ENCODE measurements at places on chromosomes 16 and 17. TPM values are rescaled to one million over a fixed set of nuclear protein-coding genes. Genes with fewer than 3 reads are reported as not detected.
A peak's percentile ranks its signal among the peaks of the same experiment; 100 is the strongest.

DNA sequence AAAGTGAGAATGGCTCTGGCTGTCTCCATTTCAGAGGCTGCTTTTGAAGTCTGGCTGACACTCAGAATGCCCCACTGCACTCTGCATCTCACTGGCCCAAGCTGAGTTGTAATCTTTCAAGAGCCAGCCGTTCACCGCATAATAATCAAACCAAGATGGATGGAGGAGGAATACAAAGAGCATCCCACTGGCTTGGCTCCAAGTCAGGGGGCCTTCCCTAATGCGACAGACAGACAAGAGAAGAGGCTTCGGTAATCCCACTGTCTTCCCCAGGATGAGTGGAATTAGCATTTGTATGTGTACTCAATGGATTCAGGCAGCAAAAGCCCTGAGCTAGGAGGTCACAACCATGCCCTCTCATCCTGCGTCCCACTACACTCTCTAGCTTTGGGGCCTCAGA lies 68.0 kb downstream of the CBLN1 start:
- no peak for DNase-seq

- no peak for DNase-seq
Observed at GRCh38 chr17:43309505-43310332, 75.9 kb upstream of the RNU2-1 start.

GRCh38 chr16:78705694-78706093 lies 606.2 kb downstream of the WWOX start:
- peak; percentile 13 for DNase-seq

- DNase-seq, result no peak
Observed at GRCh38 chr16:62889097-62889496, 852.9 kb upstream of the CDH8 start.

DNA sequence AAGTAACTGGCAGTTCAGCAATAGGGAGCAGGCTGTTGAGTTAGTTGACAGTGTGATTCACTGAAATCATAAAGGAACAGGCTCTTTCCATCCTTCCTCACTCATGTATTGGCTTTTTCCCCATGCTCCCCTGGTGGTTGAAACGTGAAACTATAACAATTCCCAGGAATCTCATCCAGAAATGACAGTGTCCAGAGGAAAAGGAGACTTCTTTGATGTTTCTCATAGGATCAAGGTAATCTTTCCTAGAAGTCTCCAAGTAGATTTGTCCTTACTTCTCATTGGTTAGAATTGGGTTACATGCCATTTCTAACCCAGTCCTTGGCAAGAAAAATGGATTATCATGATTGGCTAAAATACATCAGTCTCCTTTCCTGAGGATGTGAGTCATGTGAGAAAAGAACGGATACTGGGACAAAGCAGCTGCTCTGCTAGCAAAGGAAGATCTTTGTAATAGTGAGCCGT lies 14.4 kb downstream of the TTC19 start:
- no peak for DNase-seq

GRCh38 chr16:25018972-25019617 lies 3.9 kb upstream of the ARHGAP17 start:
- no peak for DNase-seq

DNA sequence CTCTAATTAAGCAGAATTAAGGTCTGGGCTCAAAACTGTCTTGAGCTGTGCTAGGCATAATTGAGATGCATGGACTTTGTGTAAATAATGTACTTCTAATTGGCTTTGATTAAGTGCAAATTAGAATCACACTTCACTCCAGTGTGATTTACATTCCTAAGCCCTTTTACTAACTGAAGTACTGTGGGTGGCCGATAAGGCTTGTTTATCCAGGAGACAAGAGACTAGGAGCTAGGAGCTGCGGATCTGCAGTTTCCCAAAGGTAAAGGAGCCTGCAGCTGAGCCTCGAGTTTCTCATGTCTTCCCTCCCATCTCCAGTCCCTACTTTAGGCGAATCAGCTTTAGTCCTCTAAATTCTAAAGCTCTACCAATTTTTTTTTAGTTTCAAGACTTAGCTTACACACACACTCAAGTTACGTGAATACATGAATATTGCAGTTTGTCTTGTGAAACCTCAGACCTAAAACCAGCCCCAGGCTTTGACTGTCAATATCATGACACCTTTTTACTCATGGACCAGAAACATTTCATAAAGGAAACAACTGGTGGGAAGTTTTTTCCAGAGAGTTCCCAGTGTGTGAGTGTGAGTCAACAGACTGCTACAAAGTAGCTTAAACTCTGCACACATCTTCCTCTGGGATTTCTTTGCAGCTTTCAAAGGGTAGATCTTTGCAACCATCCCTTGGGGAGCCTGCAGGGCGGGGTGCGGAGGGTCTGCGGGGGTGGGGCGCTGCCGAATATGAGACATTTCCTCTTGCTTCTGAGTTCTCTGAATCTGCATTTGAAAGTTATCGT lies 113.9 kb upstream of the TBX2 start:
- no peak for DNase-seq

GRCh38 chr16:89443727-89444084 lies 46.7 kb downstream of the ANKRD11 start:
- DNase-seq, result no peak

DNA sequence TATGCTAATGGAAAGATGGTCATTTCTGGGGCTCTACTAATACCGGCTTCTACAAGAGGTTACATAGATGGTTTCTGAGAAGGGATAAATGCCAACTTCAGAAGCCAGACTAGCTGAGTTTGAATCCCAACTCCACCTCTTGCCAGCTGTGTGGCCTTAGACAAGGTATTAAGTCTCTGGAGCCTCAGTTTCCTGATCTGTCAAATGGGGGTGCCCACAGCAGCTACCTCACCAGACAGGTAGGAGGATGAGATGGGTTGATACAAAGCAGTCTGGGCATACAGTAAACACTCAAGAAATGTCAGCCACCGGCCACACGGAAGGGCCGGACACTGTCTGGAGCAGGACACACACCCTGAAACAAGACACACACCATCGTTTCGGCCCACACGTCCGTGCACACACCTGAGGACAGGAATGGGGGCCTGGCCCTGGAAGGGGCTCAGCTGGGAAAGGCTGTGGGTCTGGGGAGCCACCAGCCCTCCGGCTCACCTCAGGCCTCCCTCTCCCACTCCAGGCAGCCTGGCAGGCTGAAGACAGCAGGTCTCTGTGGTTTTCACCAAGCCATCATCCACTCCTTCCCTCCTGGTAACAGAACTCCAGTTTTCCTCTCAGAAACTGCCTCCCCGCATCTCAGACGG lies 5.5 kb downstream of the KNOP1 start:
- DNase-seq, result no peak

- DNase-seq, result no peak
Observed at GRCh38 chr16:68200088-68200783, 35.7 kb downstream of the ESRP2 start.

- DNase-seq, result peak; percentile 65
Observed at GRCh38 chr16:50742576-50743200, 802 bp downstream of the CYLD start.

DNA sequence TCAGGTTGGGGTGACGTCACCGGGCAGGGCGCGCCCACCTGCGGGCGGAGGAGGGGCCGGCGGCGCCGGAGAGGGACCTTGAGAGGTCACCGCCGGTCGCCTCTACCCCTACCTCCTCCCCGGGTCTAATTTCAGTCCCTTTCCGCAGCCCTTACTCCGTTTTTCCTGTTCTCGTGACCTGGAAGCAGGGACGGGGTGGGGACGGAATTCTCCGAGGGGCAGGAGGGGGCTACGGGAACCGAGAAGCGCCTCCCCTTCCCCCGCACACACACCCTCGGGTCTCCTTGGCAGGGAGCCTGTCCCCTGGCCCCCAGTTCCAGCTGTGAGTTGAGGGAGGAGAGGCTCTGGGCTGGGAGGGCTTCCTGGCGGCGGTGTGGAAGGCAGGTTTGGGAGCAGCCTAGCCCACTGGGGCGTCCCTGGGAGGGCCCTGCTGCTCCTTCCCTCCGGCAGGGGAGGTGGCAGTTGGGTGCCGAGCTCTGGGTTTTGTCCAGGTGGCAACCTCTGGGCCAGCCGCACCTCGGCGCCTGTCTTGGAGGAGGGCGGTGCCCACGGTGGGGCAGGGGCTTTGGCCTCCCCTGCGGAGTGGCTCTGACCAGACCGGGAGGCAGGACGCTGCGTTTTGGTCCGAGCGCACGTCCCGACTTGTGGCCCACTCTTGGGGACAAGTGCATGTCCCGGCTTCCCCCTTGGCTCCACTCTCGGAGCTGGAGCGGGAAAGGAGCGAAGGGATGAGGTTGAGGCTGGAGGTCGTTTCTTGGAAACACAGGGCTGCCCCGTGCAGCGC lies 773 bp downstream of the SYNGR3 start:
- DNase-seq, result no peak

GRCh38 chr17:74744714-74745547 lies 3.5 kb upstream of the NHERF1 start:
- DNase-seq, result peak; percentile 83

DNA sequence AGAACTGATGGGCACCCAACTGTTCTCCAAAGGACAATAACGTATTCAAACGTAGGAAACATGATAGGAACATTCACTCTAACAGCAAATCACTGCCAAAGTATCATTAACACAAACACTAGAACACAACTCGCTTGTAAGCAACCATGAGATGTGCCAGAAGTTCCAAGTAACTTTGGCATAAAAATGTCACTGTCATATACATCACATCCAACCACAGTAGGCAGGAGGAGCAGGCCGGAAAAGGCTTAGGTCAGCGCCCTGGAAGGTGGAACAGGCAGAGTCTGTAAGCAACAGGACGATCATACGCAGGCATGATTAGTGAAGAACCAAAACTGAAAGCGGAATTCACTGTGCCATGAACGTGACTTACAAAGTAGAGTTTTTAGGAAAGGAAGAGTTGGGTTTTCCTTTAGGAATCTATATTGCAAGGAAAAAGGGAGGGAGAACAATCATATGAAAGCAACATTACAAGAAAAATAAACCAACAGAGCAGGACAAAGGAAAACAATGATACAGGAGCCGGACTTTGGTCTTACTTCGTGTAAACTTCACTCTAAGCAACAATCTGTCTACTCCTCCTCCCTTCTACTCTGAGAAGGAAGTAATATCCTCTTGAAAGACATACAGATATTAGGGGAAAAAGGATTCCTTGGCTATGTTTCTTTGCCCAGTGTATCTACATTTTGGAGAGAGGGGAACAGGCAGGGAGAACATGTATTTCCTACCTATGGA lies 52.3 kb downstream of the YWHAE start:
- DNase-seq, result no peak

DNA sequence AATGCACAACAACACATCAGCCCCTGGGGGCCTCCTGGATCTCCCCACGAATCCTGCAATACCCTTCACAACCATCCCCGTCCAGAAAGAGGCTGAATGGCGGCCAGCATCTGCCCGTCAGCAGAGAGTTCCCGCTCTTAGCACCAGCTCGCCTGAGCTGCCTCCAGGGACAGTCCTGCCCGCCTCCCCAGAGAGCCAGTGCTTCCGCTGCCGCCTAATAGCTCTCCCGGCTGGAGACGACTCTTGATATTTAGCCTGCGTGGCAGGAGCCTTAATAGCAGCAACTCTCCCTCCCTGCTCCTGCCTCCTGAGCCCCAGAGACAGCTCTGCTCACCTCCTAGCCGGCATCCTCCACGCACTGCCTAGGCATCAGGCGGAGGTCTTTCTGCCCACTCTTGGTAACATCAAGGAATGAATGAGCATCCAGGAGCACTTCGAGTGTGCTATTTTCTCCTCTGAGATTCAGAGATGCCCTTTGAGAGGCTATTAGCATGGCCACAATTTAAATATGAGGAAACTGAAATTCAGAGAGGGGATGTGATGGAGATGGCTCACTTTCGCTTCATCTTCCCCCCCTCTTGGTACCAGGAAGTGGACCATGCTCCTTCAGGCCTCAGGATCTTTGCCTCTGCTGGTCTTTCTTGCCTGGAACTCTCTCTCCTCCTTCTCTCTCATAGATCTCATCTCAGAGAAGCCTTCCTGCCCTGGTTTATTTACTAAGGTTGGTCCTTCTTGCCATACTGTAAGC lies 67.9 kb downstream of the RAI1 start:
- no peak for DNase-seq

GRCh38 chr16:81405702-81406113 lies 38.9 kb upstream of the CMIP start:
- DNase-seq, result no peak

- DNase-seq, result peak; percentile 31
Observed at GRCh38 chr16:642189-643049, 791 bp downstream of the MCRIP2 start.

- DNase-seq, result peak; percentile 1
Observed at GRCh38 chr16:50314665-50315064, 48.3 kb downstream of the ADCY7 start.

- DNase-seq, result no peak
Observed at GRCh38 chr17:74950207-74950606, 14.5 kb downstream of the OTOP3 start.

DNA sequence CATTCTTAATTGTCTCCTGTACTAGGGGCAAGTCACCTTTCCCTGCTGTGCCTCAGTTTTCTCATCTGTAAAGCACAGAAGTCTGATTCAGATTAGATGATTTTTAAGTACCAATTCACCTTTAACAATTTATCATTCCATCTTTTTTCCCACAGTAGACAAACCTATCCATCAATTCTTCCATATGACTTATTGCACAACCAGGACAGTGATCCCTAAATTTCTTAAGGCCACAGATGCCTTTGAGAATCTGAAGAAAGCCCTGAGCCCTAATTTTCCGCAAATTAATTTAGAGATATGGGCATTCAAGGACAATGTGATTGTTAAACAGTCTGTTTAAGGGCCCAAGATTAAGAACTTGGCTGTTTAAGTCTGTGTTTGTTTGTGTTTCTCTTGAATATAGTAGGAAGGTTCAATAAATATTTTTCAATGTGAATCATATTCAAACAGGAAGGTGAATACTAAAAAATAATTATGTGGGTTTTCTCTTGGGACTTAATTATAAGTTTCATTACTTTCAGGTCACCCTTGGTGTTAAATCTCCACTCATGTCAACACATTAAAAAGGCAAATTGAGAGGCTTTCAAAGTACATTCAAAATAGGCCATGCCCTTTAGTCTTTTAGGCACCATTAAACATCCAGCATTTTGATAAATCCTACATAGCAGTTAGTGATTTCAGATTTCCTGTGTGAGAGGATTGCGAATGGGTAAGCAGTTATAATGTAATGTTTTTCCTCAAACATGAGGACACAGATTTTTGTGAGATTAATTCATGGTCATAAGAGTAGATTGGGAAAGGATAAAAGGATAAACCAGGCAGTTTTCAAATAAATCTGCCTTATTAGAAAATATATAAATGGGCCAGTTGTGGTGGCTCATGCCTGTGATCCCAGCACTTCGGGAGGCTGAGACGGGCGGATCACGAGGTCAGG lies 34.9 kb upstream of the MMD start:
- DNase-seq, result no peak

DNA sequence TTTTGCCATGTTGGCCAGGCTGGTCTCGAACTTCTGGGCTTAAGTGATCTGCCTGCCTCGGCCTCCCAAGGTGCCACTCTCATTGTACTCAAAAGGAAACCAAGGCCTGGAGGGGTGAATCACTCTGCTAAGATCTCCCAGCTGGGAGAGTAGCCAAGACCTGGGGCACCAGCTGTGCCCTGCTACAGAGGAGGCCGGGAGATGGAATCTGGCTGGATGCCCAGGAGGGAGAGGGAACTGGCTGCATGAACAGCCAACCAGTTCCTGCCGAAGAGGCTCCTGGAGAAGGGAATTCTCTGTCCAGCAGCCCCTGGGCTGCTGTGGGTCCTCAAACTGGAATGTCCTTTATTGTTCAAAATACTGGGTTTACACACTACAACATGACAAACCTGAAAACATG lies 238.7 kb upstream of the CIBAR2 start:
- DNase-seq, result no peak

GP1BA gene
- not detected for total RNA-seq

CISD3 gene
- 46.3 TPM for total RNA-seq

KIF18B gene
- 109 TPM for total RNA-seq

DHX40 gene
- total RNA-seq, result 18.4 TPM

IGF2BP1 gene
- not detected for total RNA-seq

CCL3 gene
- 3.7 TPM for total RNA-seq

PPP1R27 gene
- total RNA-seq, result not detected

Measured in activated CD4-positive, alpha-beta T cell treated with anti-CD3 and anti-CD28 coated beads, Interleukin-2, amount 10 ng/mL, durations not matched to agents 7 days and 5 days (primary cell).